ENCODE measurements at places on chromosomes 12 and 14. TPM values are rescaled to one million over a fixed set of nuclear protein-coding genes. Genes with fewer than 3 reads are reported as not detected.

DNA sequence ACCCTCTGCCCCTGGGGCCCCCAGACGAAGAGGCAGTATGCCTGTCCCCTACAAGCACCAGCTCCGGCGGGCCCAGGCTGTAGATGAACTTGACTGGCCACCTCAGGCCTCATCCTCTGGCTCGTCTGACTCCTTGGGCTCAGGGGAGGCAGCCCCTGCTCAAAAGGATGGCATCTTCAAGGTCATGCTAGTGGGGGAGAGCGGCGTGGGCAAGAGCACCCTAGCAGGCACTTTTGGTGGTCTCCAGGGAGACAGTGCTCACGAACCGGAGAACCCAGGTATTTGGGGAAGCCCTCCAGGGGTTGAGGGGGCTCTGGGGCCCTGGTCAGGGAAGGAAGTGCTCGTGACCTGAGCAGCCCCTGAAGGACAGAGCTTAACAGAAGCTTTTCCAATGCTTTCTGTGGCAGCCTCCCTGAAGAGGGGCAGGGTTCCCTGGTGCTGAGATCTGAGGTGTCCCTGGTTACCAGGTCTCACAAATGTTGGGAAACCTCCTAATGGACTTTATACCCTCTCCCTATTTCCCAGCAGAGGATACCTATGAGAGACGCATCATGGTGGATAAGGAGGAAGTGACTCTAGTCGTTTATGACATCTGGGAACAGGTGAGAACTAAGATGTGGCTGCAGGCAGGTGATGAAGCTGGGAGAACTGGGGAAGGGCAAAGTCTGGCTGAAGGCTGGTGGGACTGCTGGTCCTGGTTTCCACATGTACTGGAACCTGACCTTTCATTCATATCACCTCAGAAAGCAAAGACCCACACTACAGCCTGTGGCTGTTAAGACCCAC, 1.9 kb downstream of the REM2 start:
- H3K4me3 ChIP-seq: no peak overlapping the region
- H3K27me3 ChIP-seq: no peaks in the 10 kb centered on the region
- no peak for DNase-seq
- no peak overlapping the region for H3K27ac ChIP-seq
- no peaks in the 10 kb centered on the region for H3K36me3 ChIP-seq

- no peaks in the 10 kb centered on the region for H3K27me3 ChIP-seq
- no peak overlapping the region for H3K27ac ChIP-seq
- no peak for DNase-seq
- H3K4me1 ChIP-seq: no peaks in the 10 kb centered on the region
- no peak overlapping the region for H3K4me3 ChIP-seq
- no peaks in the 10 kb centered on the region for H3K36me3 ChIP-seq
These were observed 351.0 kb downstream of the GRIN2B start for GRCh38 chr12:13630354-13630753.

DNA sequence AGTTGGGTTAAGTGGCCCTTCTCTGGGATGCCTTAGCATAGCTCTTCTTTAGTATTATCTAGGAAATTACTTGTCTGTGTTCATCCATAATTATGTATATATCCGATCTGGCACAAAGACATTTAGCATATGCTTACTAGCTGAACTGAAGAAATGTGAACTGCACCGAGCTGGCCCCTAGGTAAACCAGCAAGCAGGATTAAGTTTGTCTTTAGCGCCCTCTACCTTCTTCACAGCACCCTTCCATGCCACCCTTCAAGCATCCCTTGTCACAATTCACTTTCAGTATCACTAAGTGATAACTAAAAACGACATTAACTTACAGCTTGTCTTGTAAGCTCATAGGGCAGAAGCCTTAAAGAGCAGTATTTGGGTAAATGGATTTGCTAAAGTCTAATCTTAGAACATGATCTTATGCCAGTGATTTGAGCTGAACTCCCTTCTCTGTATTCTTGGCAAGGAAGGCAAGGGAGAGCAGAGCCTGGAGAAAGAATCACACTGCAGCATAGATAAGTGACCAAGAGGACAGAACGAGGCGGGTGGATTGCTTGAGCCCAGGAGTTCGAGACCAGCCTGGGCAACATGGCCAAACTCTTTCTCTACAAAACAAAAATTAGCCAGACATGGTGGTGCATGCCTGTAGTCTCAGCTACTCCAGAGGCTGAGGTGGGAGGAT, 2.6 kb upstream of the HAL start:
- no peaks in the 10 kb centered on the region for H3K27me3 ChIP-seq
- peak; percentile 64 for DNase-seq
- peaks cover 24% of the 10 kb centered on the region for H3K36me3 ChIP-seq
- H3K4me1 ChIP-seq: no peaks in the 10 kb centered on the region

- H3K27ac ChIP-seq: no peak overlapping the region
- no peak for DNase-seq
- no peaks in the 10 kb centered on the region for H3K4me1 ChIP-seq
- no peak overlapping the region for H3K4me3 ChIP-seq
- H3K36me3 ChIP-seq: peaks cover 75% of the 10 kb centered on the region
These were observed 9.6 kb downstream of the PRKAG1 start for GRCh38 chr12:49008943-49009342.

- no peaks in the 10 kb centered on the region for H3K27me3 ChIP-seq
- peaks cover 53% of the 10 kb centered on the region for H3K36me3 ChIP-seq
- H3K27ac ChIP-seq: no peak overlapping the region
- no peak for DNase-seq
- H3K4me3 ChIP-seq: no peak overlapping the region
These were observed 9.1 kb downstream of the RAB2B start for GRCh38 chr14:21467616-21468015.

The PAWR gene
- total RNA-seq: 5.8 TPM

The PRPF40B gene
- total RNA-seq: 6.3 TPM

The MYF6 gene
- not detected for total RNA-seq

DNA sequence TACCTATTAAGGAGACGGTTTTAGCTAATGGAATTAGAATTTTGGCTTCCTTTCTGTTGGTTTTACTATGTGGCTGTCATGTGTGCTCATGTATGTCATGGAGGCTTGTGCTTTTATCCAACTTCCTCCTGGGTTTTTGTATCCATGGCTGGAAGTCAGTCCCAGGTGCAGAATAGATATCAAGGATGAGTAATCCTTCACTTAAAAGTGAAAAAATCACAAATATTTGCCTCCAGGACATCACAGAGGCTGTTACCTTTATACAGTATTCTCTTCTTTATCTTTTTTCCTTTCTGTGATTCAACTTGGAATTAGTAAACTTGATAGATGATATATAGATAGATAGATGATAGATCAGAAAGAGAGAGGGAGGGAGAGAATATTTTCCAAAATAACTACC, 706.8 kb downstream of the GALC start:
- no peak for DNase-seq
- no peak overlapping the region for H3K4me3 ChIP-seq
- H3K36me3 ChIP-seq: no peaks in the 10 kb centered on the region
- H3K27me3 ChIP-seq: no peaks in the 10 kb centered on the region
- H3K4me1 ChIP-seq: no peaks in the 10 kb centered on the region
